Breast epithelium (tissue), 4 donors: ENCODE measurements at places on chromosomes 13 and 19. TPM values are rescaled to one million over a fixed set of nuclear protein-coding genes. Genes with fewer than 3 reads are reported as not detected.

DNA sequence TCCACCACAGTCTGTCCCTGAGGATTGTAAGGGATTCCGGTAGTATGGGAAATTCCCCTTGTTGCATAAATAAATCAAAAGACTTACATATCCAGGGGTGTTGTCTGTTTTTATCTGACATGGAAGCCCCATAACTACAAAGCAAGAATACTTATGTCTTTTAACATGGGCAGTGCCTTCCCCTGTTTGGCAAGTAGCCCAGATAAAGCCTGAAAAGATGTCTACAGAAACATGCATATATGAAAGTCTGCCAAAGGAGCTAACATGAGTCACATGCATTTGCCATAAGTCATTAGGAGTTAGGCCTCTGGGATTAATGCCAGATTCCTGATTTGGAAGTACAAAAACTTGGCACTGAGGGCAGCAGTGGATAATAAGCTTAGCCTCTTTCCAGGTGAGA, 62.1 kb downstream of the ZNF737 start:
- no peak for DNase-seq

Gene PLPP2
- total RNA-seq = 120 TPM

DNA sequence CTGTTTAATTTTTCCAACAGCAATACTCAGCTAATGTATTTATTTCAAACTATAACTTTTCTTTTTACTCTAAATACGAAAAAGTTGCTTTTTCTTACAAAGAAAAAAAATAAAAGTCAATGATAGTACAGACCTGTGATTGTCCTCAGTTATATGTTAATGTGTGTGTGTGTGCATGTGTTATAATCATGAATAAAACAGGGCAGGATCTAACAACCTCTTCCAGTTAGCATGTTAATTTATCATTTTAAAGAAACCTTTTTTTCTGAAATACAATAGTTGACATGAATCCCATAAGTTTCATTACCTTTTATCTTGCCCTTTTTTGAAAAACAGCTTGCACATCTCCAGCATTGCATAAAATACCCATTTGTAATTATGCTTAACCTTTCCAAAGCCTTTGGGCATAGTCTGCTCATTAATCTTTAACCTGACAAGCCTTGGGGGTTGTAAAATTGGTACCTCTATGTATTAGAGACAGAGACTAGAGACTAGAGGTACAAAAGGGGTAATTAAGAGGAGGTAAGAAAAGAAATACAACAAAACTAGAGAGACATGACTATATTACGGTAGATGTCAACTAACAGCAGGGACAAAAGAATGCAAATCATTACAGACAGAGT, 828.1 kb downstream of the OLFM4 start:
- DNase-seq = no peak

DNA sequence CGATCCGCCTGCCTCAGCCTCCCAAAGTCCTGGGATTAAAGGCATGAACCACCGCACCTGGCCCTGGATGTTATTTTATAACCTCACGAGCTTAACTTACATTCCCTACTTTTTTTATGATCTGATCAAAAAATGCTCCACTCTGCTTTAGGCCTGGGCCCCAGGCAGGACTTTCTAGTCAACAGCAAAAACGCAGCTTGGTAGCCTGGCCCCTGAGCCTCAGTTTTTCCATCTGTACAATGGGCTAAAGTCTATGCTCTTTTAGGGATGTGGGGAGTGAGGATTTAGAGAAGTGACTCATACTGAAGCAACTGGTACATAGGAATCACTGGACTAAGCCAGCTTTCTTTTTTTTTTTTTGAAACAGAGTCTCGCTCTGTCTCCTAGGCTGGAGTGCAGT, 11.9 kb upstream of the PIK3R2 start:
- DNase-seq = no peak

Gene CERS4
- total RNA-seq = 141 TPM

DNA sequence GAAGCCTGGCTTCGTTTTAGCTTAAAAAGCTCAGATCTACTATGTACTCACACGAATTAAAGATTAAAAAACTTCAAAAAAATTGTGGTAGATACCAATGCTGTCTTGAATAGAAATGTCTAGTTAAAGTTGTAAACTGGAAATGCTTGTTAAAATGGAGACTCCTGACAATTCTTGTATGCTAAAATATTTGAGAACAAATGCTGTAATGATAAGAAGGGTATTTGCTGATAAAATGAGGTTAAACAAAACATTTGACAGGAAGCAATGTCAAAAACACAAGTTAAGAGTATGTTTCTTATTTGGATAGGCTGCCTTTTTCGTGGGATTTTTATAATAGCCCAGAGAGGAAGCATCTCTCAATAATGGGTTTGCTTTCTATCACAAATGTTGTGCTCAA, 48.0 kb upstream of the POSTN start:
- no peak for DNase-seq

Gene XRCC1
- total RNA-seq = 21.0 TPM

Gene DAND5
- total RNA-seq = not detected

Gene CDC34
- total RNA-seq = 44.6 TPM

DNA sequence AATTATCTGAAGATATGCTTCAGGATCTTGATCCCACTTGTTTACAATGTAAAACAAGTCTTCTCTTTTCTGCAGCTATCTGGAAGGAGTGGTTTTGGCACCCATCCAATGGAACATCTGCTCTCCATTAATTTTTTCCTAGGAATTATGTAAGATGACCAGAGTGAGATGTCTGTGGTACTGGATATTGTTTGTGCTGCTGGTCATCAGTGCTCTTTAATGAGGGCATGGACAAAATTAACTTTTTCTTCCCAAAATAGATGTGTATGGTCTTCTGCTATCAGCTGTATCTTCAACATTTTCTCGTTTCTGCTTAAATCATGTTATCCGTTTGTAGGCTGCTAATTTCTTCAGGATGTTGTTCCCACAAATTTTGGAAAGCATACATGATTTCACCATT, 415.4 kb upstream of the KLHL1 start:
- no peak for DNase-seq

DNA sequence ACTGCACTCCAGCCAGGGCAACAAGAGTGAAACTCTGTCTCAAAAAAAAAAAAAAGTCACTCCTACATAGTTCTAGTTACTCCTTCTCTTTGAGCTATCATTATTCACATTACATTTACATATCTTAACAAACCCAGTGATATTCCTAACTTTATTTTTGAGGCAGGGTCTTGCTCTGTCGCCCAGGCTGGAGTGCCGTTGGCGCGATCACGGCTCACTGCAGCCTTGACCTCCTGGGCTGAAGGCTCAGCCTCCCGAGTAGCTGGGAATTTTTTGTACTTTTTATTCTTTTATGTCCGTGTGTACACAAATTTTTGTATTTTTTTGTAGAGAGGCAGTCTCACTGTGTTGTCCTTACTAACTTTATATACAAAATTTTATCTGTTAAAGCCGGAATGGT, 587 bp upstream of the RPS15 start:
- DNase-seq = no peak

- DNase-seq = no peak
Measured at GRCh38 chr13:109241160-109241559, 545.2 kb downstream of the IRS2 start.

- no peak for DNase-seq
Measured at GRCh38 chr19:6473647-6474046, 7.9 kb downstream of the DENND1C start.

Gene WDR87
- not detected for total RNA-seq

DNA sequence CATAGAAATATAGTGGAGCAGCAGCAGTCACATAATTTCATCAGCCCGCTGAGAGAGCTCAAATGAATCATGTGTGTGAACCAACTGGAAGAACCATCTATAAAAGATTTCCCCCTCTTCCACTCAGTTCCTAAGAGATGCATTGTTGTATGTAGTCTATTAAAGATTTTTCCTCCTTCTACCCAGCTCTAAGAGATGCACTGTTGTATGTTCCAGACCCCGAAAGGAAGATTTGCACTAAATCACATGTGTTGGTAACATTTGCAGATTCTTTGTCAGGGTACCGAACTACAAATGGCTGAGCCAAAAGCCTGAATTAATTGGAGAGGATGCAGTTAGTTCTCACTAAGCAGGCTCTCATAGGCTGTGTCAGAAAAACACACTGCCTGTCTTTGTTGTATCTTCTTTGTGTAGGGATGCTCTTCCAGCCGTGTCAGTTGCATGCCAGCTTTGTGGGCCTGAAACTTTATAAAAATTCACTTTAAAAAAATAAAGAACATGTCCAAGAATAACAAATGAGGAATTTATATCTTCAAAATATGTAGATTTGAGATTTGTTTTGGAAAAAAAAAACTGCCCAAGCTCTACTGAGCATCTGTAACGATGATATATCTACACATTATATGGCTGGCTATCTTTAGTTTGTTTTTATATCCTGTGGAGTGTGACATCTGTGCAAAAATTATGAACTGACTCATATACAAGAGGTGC, 223.1 kb downstream of the MZT1 start:
- DNase-seq = no peak

Gene C19orf44
- 5.9 TPM for total RNA-seq

DNA sequence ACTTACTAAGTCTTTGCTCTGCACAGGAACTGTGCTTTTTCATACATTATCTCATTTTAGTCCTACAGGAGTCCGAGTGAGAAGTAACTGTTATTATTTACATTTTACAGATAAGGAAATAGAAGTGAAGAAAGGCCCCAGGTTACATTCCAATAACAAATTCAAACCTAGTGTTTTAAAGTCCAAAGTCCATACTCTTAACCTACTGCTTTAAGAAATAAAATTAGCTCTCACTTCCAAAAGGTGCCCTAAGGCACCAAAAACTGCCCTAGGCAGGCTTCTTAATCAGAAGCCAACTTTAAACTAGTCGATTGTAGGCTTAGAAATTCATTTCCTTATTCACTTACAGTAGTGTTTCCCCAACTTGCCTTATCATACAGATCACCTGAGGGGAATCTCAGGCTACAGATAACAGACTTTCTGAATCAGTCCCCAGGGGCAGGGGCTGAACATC, 555.9 kb downstream of the DIAPH3 start:
- no peak for DNase-seq

DNA sequence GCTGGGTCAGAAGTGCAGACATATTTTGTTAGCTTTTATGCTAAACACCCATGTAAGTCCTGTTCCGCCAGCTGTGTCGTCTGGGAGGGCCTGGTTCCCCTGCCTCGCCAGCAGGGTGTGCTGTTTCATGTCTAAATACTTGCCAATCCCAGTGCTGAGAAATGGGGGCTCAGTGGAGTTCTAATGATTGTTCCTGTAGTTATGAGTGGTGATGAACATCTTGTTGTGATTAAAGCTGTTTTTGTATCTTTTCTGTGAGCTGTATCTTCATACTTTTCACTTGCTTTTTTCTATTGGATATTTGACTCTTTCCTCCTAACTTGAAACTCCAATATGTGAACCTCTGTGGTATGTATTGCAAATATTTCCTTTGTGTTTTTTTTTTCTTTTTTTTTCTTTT, 32.7 kb downstream of the KDM4B start:
- DNase-seq = no peak

DNA sequence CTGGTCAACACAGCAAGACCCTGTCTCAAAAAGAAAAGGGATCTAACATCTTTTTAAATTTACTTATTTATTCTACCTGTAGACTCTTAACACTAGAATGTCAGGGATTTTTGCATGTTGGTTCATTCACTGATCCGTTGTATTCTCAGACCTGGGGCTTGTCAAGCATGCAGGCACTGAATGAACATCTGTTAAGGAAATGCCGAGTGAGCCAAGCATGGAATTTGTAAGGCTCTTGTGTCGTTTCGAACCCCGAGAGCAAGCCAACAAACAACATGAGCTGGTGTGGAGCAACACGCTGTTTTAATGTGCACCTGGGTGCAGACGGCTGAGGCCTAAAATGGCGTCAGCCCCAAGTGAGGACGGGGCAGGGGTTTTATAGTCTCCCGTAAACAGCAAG, 10.0 kb upstream of the OR1M1 start:
- DNase-seq = no peak

Gene ZNF135
- 7.5 TPM for total RNA-seq

- DNase-seq = no peak
Measured at GRCh38 chr13:49874430-49874829, 61.7 kb downstream of the SPRYD7 start.

- DNase-seq = no peak
Measured at GRCh38 chr13:25890671-25891212, 161.1 kb downstream of the SHISA2 start.

Gene UGGT2
- 70.7 TPM for total RNA-seq

GRCh38 chr19:51820011-51820410, 25.1 kb downstream of the FPR3 start:
- DNase-seq = no peak

GRCh38 chr19:54418030-54418929, 3.0 kb downstream of the TTYH1 start:
- DNase-seq = no peak

DNA sequence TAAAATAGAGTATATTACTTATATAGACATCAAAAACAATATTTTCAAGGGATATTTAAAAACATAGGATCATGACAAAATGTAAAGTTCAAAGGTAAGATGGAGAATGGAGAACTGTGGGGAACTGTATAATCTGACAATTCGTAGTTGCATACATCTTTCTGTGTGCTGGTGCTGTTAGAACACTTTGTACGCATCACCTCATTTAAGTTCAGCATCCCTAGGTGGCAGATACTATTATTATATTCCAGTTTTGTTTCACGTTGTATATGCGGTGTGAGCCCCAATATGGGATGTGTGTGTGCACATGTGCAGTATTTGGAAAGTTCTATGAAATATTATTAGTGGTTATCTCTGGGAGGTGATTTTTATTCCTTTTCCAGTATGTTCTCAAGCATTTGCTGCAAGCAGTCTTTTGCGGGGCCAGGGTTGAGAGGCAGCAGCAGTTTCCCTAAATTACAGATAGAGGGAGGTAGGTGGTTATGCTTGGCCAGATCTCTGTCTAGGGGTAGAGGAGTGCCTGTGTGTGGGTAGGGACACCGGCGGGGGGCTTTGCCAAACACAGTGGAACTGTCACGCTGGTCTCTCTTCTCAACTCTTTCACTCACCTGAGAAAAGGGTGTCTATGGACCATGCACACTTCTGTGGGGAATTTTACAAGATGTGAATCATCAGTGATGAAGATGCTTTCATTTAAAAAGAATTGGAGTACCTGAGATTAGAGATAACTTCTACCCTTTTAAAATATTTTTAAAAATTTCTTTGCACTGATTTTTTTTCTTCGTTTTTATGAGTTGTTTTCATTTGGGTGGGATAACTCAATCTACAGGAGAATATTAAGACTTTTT, 55.6 kb upstream of the ALOX5AP start:
- DNase-seq = no peak

Gene CEACAM16
- total RNA-seq = not detected
